Skeletal muscle tissue (tissue), 5 donors: ENCODE measurements at places on chromosomes 7 and 10. TPM values are rescaled to one million over a fixed set of nuclear protein-coding genes. Genes with fewer than 3 reads are reported as not detected.

STEAP4 gene
- total RNA-seq, result 3.7 TPM

COL17A1 gene
- under 0.01 TPM for total RNA-seq

PKD2L1 gene
- total RNA-seq, result not detected

UROS gene
- total RNA-seq, result 56.4 TPM

SYT15B gene
- total RNA-seq, result not detected

LMOD2 gene
- total RNA-seq, result 34.4 TPM

GIMAP2 gene
- total RNA-seq, result 9.4 TPM
